HT1080 (cell line): ENCODE measurements at places on chromosomes 3 and 15. TPM values are rescaled to one million over a fixed set of nuclear protein-coding genes. Genes with fewer than 3 reads are reported as not detected.

DNA sequence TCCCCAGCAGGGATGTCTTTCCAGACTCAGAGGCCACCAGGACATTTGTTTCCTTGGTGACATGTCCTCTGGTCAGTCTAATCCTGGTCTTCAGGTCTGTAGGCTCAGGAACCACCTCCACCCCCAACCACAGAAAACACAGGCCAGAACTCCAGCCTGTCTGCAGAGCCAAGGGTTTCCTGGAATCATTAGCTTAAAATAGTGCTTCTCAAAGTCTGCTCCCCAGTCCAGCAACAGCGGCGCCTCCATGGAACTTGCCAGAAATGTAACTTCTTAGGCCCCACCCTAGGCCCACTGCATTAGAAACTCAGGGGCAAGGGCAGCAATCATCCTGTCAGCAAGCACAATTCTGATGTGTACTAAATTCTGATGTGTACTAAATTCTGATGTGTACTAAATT, 20.0 kb downstream of the SLC28A1 start:
- no peak for DNase-seq

DUT gene
- total RNA-seq: 132 and 160 TPM in 2 replicates

DNA sequence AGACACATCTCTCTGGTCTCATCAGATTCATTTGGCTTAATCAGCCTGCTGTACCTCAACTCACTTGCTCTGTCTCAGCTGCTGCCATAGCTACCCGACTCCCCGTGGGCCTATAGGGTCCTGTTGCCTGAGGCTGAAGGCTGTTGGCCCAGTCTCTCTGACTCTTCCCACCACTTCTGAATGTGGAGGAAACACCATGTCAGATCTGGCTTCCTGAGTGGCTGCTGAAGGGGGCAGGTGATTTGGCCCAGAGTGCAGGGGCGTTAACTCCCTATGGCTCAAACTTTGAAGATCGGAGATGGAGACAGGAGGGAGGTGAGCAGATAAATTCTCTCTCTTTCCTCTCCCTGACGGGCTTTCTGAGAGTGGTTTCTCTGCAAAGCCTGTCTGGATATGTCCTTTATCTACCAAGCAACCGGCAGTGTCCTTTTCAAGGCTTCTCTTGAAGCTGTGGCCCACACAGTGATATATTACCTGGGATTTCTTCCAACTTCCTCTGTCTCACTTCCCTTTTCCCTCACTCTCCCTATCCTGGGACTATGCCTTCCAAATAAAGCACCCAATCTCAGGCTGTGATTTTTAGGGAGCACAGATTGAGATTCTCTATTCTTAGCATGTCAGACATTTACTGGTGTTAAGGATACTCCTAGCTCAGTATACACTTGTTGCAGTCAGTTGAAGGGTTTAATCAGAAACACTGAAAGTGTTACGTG, 334.9 kb upstream of the TBC1D5 start:
- no peak for DNase-seq

GPR149 gene
- total RNA-seq: not detected in 2 replicates

GRCh38 chr15:54594115-54594514, 602.6 kb downstream of the RSL24D1 start:
- peak; percentile 15 for DNase-seq

B3GALNT1 gene
- total RNA-seq: 6.2 and 9.1 TPM in 2 replicates

DNA sequence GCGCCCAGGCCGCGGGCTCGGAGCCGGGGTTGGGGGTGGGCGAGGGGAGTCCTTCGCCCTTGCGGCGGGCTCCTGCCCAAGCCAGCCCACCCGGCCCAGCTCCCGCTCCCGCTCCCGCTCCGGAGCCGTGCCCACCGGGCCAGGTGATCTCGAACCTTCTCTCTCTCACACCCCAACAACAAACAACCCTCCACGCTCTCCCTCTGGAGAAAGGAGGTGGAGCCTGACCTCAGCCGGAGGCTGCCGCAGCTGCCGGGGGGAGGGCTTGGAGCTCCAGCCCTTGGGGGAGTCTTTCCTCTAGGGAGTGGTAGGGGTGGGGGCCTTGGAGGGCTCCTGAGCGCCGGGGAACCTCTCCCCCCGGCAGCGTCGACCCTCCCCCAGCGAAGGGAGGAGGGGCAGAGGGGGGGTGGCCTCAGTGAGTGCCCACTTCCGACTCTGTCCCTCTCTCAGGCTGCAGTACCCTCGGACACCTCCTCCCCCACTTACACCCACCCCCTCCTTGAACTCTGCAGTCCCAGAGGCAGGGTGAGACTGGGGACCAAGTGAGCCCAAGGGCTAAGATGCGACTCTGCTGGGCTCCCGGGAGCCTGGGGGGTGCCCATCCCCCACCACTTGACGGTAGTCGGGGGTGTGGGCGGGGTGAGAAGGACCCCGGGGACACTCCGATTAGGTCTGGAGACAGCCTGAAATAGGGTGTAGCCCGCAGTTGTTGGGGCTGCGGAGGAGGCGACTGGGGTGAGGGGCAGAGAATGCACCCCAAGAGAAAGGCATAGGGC, 4.4 kb upstream of the BAHD1 start:
- DNase-seq: no peak

GRCh38 chr3:181687190-181687589, 24.5 kb upstream of the SOX2 start:
- DNase-seq: no peak

- peak; percentile 45 for DNase-seq
These were observed 2.2 kb upstream of the BNIP2 start for GRCh38 chr15:59691194-59691805.

DNA sequence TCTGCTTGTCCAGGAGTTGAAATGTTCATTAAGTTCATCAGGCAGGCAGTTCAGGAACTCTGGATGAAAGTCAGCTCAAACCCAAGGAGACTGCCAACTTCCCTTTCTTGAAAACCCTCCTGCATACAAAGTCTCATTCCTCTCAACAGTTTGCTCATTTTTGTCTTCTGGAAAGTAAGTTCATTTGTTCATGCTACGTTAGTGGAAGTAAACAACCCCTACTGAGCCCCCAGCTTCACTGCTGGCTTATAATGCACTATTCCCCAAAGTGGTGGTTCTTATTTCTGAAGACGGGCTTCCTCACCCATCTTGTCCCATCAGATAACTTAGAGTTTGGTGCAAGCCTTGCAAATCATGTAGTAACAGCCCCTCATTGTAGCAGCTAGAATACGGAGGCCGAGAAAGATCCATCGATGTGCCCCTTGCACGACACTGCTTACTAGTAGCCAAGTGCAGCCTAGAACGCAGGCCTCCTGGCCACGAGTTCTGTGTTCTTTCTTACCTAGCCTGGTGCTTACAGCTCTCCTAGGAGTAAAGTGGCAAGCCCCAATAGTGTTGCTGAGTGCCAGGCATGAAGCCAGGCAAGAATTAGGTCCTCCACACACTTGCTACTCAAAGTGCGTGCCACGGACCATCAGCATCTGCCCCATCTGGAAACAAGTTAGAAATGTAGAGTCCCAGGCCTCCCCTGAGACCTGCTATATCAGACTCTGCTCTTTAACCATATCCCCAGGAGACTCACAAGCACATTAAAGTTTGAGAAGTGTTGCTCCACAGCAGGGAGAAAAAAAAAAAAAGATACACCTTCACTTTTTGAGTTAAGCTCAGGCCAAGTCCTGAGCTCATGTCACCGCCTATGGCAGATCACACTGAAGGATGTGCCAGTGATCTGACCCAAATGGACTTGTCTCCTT, 82.5 kb downstream of the RFTN1 start:
- no peak for DNase-seq

SST gene
- not detected in 2 replicates for total RNA-seq

DNA sequence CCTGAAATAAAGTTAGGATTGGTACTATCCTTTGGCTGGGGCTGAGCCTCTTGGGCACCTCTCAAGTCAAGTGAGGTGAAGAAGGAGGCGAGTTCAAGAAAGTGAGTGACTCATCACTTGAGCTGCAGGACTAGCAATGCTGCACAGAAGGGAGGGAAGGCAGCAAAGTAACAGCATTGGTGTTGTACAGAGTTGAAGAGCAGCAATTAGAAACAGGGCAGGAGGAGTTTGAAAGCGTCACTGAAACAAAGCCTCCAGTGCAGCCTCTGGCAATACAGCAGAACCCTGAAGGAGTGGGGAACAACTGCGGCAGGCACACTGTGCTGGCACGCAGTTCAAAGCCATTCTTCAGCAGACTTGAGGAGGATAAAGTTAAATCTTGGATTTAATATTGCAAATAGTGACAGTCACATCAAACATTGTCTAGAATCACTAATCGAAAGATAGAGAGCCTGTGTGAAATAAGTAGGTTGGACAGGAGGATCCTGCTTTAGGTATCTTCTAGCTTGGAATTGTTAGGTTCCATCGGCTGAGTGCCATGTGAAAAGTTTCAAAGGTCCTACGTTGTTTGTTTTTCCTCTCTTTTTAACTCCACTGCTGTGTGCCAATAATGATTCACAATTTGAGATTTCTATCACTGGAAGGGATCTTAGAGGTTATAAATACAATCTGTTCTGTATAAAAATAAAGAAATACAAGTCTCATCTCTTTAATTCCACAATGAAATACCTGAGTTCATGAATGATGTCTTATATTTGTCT, 479.8 kb downstream of the NAALADL2 start:
- DNase-seq: peak; percentile 74

DNA sequence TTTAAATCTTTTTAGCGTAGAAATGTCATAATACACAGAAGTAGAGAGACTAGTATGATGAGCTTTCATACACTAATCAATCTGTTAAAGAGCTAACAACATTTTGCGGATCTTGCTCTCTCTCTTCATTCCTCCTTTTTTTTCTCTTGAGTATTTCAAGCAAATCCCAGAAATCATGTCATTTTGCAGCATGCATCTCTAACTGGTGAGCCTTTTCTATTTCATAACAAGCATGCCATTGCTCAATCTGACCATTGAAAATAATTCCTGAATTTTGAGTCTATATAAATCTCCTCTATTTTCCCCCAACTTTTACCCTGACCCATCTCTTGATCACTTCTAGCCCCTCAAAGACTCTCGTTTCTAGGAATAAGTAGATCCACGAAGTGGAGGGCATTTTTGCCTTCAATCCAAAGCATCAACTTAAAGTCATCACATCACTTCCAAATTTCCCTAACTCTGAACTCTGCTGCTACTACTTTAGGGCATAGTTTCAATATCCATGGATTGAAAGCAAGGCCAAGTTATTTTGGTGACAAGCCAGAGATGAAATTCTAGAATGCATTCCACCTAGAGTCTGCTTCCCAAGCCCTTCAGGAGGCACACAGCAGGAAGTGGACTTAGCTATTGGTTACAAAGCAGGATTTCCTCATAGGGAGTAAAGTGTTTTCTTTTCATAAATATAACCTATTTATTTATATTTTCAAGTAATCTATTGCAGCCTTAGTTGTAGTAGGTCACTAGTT, 253.5 kb upstream of the ZPLD1 start:
- DNase-seq: no peak

- no peak for DNase-seq
These were observed 139.0 kb upstream of the RBMS3 start for GRCh38 chr3:29141918-29142275.

GRCh38 chr3:42012935-42013690, 51.2 kb upstream of the ULK4 start:
- no peak for DNase-seq

DNA sequence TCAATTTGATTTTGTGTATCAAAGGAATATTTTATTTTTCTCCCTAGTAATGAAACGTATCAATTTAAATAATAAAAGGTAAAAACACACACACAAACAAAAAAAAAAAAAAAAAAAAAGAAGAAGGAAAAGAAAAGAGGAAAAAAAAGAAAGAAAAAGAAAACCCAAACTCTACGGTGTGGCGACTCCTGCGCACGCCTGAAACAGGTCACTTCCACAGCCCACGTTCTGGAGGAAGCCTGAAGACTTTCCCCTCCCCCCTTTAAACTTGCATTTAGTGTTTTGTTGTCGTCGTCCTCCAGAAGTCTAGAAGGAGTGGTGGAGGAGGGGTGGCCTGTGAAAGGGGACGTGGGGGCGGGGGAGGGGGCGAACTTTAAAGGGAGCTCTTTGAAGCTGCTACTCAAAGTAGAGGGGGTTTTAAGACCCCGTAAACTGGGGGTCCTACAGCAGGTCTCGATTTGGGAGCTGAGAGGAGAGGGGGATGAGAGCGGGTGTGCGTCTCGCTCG, 2.3 kb upstream of the TLE3 start:
- DNase-seq: no peak

TMEM158 gene
- 248 and 364 TPM in 2 replicates for total RNA-seq
